Stimulated activated CD8-positive, alpha-beta memory T cell treated with anti-CD3 and anti-CD28 coated beads, Interleukin-4, amount 100 ng/mL, for 1 hour (primary cell): ENCODE measurements at places on chromosomes 11 and 22.

DNA sequence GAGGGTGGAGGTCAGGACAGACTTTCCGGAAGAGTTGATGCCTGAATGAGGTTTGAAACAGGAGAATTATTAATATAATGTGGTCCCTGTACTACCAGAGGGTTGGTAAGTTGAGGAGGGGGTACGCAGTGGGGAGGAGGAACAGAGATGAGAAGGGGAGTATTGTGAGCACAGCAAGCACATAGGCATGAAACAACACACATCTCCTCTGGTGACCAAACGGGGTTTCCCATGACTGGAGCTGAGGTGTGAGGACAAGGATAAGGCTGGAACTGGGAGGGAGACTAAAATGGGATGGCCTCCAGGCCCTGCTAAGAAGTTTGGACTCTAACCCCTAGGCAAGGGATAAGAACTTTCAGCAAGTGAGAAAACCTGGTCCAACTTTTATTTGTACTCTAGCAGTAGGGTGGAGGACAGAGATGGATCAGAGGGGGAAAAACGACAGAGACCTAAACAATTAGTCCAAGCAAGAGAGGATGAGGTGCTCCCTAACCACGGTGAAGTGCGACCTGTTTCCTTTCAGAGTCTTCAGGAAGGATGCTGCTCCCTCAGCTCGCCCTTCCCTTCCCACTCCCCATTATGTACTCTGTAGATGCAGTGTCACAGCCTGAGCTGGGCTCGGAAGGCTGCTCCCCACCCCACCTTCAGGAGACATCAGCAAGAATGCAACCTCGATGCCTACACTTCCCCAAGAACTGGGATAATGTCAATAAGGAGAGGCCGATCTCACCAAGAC lies 59.2 kb downstream of the BTG4 start:
- no peak for DNase-seq

DNA sequence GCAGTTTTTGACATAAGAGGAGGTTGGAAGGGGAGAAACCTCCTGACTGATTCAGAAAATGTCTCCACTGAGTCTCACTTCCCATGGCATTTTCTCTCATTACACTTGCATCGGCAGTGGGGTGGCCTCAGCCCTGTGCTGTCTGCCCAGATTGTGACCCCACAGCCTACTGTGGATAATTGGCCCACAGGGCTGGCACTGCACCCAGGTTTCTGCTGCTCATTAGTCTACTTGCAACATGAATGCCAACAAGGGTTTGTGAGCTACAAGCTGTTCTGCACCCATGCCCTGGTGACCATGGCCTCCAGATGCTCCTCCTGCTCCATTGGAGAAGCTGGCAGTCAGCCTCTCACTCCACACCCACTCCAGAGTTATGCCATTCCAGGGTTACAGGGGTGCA lies 296.0 kb downstream of the CTTN start:
- DNase-seq = no peak

GRCh38 chr22:25039754-25040153 lies 87.2 kb downstream of the KIAA1671 start:
- DNase-seq = no peak

DNA sequence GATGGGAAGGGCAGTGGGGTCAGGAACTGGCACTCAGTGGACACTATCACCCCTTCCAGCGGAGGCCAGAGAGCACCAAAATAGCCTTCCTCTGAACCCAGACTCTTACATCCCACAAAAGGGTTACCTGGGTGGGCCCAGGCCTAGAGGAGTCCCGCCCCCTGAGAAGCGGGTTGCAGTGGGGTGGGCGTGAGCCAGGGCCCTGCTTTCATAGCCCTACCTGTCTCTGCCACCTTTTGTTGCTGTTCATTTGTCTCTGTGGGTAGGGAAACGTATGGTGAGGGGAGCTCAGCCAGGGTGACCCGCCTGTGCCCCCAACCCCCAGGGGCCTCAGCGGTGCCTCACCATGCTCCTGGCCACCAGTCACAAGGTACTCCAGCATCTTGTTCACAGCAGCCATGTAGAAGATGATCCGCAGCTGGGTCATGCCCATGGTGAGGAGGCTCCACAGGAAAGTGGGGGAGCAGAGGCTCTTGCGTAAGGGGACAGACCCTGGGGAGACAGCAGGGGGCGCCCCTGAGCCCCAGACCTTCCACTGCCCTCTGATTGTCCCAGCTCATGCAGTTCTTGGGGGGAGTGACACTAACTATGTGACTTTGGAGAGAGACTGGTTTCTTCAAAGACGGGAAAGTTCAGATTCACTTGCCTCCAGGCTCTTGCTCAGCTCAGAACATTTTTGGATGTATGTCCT lies 24.0 kb downstream of the SLC43A1 start:
- no peak for DNase-seq

DNA sequence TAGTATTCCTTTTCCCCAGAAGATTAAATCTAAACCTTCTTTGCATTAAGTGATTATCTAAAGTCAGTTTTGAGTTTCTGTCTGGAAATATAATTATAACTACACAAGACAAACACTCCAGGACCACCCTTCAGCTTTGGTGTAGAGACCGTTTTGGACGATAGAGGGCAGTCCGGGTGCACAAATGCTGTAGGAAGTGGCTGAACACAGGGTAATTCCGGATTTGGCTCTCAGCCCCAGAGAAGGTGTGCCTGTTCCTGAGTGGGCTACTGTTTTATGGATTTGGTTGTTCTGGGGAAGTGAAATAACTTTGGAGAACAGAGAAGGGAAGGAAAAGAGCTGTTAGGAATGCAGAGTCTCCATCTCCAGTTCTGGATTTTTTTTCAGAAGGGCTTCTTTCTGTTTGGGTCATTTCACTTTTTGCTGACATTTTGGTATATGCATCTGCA lies 14.8 kb downstream of the EXT2 start:
- DNase-seq = no peak

GRCh38 chr11:120261931-120262330 lies 22.0 kb downstream of the POU2F3 start:
- DNase-seq = no peak
